GM23248 (cell line): ENCODE measurements at places on chromosomes 7 and 10. TPM values are rescaled to one million over a fixed set of nuclear protein-coding genes. Genes with fewer than 3 reads are reported as not detected.

DNA sequence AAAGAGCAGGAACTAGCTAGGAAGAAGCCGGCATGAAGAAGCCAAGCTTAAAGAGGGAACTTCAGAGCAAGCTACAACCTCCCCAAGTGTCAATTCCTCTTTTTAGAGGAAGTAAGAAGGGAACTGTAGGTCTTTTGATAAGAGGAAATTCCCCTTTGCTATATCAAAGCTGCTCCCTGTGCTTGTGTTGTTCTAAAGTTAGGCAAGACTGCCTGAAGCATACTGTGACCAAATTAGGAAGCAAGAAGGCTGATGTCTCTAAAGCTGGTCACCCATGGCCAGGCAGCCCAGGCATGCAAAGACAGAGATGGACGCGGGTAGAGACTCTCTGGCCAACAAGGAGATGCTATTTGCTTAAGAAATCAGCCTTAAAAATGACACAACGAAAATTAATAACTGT, 87.9 kb downstream of the RNF216 start:
- DNase-seq, result peak; percentile 62

GRCh38 chr10:25952857-25953256, 18.8 kb downstream of the MYO3A start:
- DNase-seq, result no peak

- DNase-seq, result peak; percentile 72
Observed at GRCh38 chr7:144835155-144835611, 670 bp downstream of the TPK1 start.

DNA sequence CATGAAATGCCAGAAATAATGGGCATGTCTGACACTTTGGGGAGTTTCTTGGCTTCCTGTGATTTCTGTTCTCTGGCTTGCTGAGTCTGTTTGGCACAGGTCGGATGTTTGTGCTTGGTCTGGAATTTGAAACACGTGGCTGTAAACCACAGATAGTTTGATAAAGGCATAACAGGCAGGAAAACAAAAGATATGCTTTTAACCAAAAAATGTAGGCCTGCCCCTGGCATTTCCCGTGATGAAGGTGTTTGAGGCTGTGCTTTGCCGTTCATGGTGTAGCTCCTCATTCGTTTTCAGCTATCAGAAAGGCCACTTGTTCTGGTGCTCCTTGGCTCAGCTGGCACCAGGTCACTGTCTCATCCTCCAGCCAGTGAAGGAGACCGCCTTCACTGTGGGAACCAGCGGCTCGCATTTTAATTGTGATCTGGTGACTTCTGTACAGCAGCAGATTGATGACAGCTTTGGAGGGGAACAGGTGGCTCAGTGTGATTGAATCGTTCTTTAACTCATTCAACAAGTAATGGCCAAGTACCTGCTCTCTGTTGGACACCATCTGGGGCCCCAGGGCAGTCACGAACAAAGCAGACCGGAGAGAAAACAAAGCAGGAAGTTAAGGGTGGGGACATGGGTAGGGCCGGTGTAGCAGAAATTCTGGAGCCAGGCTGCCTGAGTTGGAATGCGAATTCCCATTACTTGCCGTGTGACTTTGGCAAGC, 111.5 kb downstream of the CCNY start:
- peak; percentile 70 for DNase-seq

GRCh38 chr10:1141261-1141660, 85.1 kb downstream of the WDR37 start:
- no peak for DNase-seq

Gene ZNF804B
- total RNA-seq, result not detected in 2 replicates

Gene ASZ1
- not detected in 2 replicates for total RNA-seq

Gene TMEM248
- total RNA-seq, result 101 and 113 TPM in 2 replicates

Gene LRMDA
- 0.13 TPM in 1 of 2 replicates, not detected in the other for total RNA-seq
